Pancreas (tissue), 10 donors: ENCODE measurements at places on chromosomes 6 and 20. TPM values are rescaled to one million over a fixed set of nuclear protein-coding genes. Genes with fewer than 3 reads are reported as not detected.

DNA sequence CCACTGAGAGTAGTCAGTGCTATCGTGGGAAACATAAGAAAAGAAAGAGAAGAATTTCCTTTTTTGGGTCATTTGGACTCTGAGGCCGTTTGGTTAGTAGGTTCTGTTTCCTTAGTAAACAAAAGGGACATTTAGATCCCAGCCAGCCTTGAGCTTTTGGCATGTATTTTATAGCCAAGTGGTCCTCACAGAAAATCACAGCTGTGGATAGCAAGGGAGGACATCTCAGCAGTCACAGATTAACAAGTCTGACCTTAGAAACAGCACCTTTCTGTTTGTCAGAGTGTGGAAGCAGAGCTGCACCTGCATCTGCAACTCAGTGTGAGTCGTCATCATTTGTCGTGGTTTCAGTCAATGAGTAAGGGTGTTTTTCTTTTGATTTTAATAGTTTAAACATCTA is 40.5 kb downstream of the FAM120B start:
- no peak for DNase-seq
- H3K4me1 ChIP-seq, result no peaks in the 10 kb centered on the region
- H3K36me3 ChIP-seq, result peaks cover 16% of the 10 kb centered on the region

- no peaks in the 10 kb centered on the region for H3K4me1 ChIP-seq
- H3K27me3 ChIP-seq, result no peaks in the 10 kb centered on the region
- no peaks in the 10 kb centered on the region for H3K36me3 ChIP-seq
- H3K27ac ChIP-seq, result no peak overlapping the region
These were observed 990 bp downstream of the ZFP57 start for GRCh38 chr6:29679962-29680361.

DNA sequence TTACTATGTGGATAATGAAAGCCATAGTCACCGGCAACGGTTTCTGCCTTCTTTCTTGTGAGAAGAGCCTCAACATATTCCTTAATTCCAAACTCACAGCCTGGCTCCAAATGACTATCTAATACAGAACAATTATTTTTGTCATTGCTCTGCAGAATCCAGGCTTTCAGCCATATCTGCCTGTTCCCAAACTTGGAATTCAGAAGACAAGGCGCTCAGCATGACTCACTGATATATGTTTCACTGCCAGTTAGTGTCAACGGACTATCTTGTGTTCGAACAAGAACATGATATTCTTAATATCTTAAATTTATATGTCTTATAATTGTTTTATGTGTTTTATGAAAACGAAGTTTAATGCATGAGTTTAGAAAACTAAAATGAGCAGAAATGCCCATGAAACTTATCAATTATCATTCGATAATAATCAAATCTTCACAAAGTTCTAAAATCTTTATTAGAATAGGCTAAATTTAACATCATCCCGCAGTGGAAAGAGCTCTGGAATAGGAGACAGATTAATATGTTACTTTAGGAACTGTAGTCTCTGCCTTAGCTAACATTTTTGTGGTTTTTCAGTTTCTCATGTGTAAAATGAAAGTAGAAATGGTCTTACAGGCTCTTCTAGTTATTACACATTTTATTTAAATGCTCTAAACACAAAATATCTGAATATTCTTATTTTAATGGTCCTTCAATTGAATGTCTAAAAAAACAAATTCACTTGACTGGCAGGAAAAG is 669.3 kb upstream of the GJE1 start:
- H3K27ac ChIP-seq, result no peak overlapping the region
- H3K27me3 ChIP-seq, result no peaks in the 10 kb centered on the region
- no peak overlapping the region for H3K4me3 ChIP-seq
- no peak for DNase-seq
- no peaks in the 10 kb centered on the region for H3K36me3 ChIP-seq

The C20orf144 gene
- total RNA-seq, result 0.09 TPM

The SNPH gene
- total RNA-seq, result 2.4 TPM

The RFX6 gene
- 0.66 TPM for total RNA-seq

The PABPC1L gene
- total RNA-seq, result 22.7 TPM
